H7 (cell line): ENCODE measurements at places on chromosomes 4 and X. TPM values are rescaled to one million over a fixed set of nuclear protein-coding genes. Genes with fewer than 3 reads are reported as not detected.
A peak's percentile ranks its signal among the peaks of the same experiment; 100 is the strongest.

GRCh38 chr4:11589676-11590075, 161.0 kb upstream of the HS3ST1 start:
- DNase-seq: no peak

GRCh38 chr4:48270523-48270897, 872 bp upstream of the TEC start:
- DNase-seq: peak; percentile 17

DNA sequence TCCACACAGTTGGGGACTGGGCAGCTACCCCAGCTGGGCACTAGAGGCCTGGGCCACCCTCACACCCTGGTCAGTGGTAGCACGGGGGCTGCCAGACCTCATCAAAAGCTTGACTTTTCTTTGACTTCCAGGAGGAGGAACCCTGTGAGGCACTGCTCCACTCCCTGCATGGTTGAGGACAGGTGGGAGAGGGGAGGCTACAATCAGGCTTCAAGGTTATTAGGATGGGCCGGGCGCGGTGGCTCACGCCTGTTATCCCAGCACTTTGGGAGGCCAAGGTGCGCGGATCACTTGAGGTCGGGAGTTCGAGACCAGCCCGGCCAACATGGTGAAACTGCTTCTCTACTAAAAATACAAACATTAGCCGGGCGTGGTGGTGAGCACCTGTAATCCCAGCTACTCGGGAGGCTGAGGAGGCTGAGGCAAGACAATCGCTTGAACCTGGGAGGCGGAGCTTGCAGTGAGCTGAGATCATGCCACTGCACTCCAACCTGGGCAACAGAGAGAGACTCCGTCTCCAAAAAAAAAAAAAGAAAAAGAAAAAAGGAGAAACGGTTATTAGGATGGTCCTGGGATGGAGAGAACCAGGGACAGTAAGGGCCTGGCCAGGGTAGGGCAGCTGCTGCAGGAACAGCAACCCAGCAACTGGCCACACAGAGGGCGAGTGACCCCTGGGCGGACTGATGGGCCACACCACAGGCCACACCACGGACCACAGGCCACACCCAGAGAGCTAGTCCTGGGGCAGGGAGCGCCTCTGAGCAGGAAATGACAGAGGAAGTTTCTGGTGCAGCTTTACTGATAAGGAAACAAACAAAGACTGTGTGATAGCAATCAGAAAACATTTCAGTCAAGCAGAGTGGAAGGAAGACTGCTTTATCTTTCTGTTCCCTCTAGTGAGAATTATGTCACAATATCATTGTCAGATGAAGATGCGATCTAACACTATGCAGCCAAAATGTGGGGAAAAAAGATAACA, 20.5 kb upstream of the OPN1LW start:
- no peak for DNase-seq

DNA sequence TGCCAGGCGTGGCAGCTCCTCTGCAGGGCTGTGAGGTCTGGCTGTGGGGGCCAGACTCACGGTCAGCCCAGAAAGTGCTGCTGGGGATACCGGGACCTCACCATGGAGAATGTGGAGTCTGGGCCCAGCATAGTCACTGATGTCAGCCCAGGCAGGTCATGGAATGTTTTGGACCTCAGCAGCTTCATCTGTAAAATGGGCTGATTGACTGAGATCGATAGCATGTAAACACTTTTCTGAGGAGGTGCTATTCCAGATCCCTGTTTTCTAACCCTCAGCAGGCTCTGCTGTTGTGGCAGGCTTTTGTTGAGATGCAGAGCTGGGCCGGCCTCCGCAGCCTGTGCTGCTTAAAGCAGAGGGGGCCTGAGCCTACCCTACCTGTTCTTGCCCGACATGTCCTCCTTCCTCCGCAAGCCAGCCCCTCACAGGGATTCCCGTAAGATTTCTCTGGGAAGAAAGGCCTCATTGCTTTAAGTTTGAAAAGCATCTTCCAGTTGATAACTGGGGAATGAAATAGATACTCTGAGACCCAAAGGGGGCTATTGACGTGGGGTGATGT, 38.3 kb upstream of the HGFAC start:
- no peak for DNase-seq

Gene KLF8
- total RNA-seq: 7.3 and 8.1 TPM in 2 replicates

Gene ABCG2
- 3.3 and 9.0 TPM in 2 replicates for total RNA-seq

Gene STPG2
- total RNA-seq: 0.03 and 0.22 TPM in 2 replicates
